ENCODE measurements at places on chromosomes 2 and 18.

DNA sequence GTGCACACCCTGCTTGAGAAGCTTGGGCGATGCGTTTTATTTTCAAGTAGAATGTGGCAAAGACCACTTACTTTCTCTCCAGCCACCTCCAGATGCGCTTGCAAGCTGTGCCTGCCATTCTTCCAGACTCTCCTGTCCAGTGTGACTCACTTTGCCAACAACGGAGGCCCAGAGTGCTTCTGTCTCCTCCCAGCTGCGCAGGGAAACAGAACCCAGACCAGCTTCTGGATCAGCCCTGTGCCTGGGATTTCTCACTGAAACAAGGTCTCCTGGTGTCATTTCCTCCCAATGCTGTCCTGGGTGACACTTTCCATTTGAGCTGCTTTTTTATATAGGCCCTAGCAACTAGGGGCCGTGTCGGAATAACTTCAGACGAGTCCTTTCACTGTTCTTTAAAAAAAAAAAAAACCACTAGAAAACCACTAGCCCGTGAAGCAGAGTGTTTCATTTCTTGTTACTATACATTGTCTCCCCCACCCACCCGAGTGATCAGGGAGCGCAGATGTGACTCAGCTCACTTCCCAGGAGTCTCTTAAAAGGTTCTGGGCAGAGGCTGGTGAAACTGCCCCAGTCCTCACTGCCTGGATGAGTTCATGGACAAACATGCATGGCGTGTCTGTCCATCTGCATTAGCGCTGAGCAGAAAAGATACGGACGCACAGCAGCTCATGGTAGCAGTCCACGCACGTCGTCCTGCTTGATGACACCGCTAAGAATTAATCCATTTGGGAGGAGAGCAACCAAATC is 25.3 kb upstream of the RPL31 start:
- DNase-seq: no peak

DNA sequence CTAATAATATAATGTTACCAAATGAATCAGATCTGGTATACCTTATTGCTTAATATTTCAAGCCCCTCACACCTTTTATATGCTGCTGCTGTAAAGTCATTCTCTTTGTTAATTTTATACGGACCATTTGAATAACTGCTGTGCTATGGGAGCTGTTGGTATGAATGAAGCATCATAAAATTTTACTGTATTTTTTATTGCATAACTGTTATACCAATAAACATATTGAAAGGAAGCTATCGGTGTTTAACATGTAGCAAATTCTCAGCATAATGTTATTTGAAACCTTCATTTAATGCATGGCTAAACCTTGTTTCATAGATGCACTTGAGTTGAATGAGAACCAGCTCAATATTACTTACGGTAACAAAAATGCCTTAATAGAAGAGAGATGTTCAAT is 1040.3 kb downstream of the SOCS6 start:
- no peak for DNase-seq

- no peak for DNase-seq
These were observed 80.4 kb downstream of the SGPP2 start for GRCh38 chr2:222504719-222505118.

DNA sequence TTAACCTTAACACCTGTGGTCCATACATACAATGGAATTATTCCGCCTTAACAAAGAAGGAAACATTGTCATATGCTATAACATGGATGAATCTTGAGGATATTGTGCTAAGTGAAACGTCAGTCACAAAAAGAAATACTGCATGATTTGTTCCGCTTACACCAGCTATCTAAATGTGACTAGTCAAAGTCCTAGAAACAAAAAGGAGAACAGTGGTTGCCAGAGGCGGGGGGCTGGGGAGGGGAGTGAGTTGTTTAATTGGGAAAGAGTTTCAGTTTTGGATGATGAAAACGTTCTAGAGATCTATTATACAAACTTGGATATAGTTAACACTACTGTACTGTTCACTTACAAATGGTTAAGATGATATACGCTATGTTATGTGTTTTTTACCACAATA is 72.0 kb downstream of the SPRED2 start:
- DNase-seq: no peak

DNA sequence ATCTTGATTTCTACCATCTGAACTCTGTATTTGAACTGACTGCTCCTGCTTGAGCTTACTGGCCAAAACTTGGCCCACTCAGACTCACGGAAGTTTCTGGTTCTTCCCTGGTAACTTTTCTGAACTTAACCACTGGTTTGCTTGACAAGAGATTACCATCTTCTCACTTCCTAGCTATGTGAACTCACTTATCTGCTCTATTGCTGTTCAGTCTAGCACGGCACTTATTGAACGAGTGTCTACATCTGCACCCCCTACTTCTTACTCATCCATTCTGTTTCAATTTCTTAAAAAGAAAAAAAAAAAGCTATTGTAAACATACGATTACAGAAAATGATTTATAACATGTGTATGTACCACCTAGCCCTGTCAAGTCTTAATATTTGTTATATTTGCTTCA is 9.0 kb downstream of the CKAP2L start:
- DNase-seq: no peak

DNA sequence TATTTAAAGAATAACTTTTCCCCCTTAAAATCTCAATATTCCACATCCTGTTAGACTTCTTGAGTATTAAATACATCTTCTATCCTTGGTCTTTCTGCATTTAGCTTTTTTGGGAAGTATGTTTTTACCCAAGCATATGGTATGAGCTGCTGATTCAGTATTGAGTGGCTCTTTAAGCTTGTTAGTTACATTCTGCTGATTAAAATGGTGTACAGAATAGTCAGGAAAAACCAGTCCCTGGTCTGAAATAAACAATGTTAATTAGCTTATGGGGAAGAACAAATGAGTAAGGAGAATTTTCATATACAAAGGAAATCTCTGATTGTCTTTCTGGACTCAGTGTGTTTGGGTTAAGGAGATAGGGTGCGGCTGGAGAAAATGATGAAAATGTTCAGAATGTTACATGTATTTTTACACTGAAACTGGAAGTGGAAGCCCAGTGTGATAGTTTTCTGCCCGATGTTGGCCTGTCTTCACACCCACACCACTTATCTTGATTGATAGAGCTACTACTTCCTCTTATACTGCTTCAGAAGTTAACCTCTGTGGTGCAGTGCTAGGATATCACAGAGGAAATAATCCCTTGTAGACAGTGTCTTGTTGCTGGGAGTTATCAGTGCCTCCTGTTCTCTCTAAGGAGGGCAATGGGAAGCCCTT is 84.0 kb downstream of the MSH2 start:
- DNase-seq: no peak

DNA sequence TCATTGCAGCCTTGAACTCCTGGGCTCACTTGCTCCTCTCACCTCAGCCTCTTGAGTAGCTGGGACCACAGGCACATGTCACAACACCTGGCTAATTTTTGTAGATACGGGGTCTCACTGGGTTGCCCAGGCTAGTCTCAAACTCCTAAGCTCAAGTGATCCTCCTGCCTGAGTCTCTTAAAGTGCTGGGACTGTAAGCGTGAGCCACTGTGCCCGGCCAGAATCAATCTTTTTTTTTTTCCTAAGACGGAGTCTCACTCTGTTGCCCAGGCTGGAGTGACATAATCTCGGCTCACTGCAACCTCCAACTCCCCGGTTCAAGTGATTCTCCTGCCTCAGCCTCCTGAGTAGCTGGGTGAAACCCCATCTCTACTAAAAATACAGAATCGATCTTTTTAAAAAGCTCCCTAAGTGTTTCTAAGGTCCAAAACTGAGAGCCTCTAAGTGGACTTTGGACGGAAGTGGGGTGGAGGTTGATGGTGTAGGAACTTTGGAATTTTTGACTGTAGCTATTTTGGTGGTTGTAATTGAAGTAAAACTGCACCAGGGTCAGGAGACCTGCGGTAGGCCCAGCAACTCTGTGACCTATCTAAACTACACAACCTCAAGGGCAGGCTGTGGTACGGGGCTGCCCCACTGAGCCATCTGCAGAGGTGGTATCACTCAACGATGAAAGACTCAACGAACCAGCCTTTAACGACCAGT is 82.9 kb downstream of the POLR1A start:
- no peak for DNase-seq

DNA sequence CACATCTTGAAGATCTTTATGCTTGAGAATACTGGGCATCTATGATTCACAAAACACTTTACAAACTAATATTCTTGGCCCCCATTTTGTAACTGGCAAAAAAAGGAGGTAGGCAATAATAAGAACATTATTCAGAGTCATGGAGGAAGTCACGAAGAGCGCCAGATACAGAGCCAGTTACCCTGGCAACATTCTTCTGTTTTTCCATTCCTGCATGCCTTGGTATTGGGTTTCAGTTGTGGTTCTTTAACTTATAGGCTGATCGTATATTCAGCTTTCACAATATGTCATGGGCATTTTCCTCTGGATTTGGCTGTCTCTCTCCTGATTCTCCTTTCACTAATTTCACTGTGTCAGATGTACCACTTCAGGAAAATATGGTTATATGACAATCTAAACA is 234.7 kb downstream of the HRH4 start:
- no peak for DNase-seq

DNA sequence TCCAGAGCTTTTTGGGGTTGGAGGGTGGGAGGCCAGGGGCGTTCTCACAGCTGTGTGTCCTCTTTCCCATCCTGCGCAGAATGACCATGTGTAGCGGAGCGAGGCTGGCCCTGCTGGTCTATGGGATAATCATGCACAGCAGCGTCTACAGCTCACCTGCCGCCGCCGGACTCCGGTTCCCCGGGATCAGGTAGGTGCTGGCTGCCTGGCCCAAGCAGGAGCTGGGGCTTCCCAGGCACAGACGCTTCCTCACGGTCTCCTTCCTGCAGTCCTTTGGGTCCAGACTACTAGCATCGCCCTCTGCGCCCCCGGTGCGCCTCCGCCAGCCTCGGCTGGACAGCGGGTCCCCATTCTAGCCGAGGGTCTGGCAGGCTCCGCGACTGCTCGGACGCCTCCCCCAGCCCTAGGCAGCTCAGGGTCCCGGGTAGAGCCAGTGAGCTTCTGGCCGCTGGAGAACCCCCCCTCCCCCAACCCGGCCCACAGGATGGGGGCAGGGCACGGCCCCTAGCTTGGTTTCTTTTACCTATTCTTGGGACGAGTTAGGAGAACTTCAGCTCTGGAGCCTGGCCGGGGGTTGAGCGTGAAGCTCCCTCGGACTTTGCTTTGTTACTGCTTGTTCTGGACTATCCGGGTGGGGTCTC is 756 bp downstream of the ADCYAP1 start:
- no peak for DNase-seq

GRCh38 chr2:237490009-237490711 is 3.1 kb downstream of the MLPH start:
- DNase-seq: no peak

DNA sequence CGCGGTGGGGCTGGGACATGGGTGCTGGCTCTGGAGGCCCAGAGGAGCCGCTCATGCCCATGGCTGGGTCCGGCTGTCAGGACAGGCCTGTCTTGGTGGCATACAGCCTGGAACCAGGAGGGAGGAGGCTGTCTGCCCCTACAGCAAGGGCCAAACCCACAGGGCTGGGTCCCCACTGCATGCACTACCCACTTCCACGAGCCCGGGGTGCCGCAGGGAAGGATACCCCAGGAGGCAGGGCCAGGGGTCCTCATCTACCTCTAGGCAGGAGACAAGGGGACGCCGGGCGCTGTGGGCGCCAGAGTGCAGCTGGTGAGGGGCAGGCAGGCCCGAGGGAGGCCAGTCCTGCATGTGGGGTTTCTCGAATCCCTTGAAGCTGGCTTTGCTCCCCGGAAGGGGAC is 95.1 kb upstream of the GPC1 start:
- no peak for DNase-seq

DNA sequence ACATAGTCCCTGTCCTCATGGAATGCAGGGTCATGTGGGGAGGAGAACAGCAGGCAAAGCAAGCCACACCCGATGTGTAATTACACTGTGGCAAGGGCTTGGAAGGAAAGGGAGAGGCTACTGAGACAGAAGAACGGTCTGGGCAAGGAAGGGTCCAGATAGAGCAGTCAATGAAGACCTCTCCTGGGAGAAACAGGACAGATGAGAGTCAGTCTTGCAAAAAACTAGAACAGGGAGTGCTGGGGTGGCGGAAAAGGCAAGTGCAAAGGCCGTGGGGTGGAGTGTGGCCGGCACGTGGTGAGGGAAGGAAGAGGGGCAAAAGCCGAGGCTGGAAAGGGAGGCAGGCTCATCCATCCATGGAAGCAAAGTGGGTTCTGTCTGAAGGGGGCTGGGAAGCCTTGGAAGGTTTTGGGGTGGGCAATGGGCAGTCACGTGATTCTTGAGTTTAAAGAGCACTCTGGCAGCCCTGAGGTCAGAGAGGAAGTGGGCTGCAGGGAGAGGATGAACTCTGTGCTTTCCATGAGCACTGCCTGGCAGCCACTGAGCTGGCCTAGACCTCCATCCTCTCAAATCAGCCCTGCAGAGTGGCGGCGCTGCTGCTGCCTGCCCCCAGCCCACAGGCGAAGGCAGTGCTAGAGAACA is 182.2 kb downstream of the INHBB start:
- DNase-seq: no peak

- peak; percentile 34 for DNase-seq
These were observed at the start of gene GPR155 for GRCh38 chr2:174486563-174487107. Gene GPR155, minus strand, starts transcription at chr2:174487029. Its CDS starts 5,073 bp downstream, at chr2:174481956.

- DNase-seq: no peak
These were observed 25.2 kb upstream of the STON1 start for GRCh38 chr2:48504647-48505327.

DNA sequence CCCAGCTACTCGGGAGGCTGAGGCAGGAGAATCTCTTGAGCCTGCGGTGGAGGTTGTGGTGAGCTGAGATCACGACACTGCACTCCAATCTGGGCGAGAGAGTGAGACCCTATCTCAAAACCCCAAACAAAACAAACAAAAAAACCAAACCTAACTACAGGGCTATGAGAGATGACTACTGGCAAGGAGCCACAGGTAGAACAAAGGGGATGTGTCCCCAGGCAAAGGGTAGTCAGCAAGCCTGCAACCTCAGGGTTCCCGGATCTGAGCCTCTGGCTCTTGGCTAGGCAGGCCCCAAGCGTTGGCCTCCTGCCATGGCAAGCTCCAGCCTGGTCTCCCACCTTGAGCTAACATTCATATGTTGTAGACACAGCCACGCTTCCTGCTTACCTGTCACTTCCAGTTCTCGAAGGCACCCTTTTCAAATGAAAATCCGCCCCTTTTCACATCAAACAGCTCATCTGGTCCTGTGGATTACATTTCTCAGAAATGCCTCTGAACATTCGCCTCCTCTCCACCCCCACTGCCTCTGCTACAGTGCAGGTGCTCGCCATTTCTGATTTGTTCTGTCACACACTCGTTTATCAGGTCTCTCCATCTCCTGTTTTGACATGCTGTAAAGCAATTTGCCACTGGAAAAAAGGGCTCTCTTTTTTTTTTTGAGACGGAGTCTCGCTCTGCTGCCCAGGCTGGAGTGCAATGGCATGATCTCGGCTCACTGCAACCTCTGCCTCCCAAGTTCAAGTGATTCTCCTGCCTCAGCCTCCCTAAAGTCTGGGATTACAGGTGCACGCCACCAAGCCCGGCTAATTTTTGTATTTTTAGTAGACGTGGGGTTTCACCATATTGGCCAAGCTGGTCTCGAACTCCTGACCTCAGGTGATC is 13.1 kb upstream of the ACTR3 start:
- peak; percentile 75 for DNase-seq
